ENCODE measurements at places on chromosomes 7 and 10.

DNA sequence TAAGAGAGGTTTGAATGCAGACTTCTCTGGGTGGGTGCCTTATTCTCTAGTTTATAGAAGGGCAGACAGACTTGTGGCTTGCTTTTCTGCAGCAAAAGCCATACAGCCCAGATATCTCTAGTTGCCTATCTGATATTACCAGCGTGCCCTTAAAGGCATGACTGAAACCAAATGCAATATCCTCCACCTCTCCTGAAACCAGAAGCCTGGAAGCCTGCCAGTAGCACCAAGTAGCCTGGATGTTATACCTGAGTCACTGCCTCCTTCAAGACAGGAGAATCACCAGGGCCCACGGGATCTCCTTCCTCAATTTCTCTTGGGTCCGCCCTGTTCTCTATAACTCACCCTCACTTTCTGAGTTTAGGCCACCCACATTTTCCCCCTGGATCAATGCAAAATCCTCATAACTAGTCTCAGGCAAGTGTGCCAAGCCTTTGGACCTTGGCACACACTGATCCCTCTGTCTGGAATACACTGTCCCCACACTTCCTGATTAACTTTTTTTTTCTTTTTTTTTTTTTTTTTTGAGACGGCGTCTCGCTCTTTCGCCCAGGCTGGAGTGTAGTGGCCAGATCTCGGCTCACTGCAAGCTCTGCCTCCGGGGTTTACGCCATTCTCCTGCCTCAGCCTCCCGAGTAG lies 638.4 kb downstream of the GALNT17 start:
- no peak for DNase-seq

GRCh38 chr7:29989257-29989995 lies at the start of gene SCRN1:
SCRN1 (minus strand) TSS chr7:29989801; CDS start chr7:29969067, 20,734 bp downstream.
- no peak for DNase-seq

- DNase-seq: no peak
Measured at GRCh38 chr7:116206141-116206540, 4.2 kb upstream of the TES start.

GRCh38 chr10:63487990-63488389 lies 22.2 kb upstream of the JMJD1C start:
- no peak for DNase-seq

All from activated T-cell treated with anti-CD3 and anti-CD28 coated beads for 24 hours (primary cell).